ENCODE measurements at places on chromosomes 3 and 15.

DNA sequence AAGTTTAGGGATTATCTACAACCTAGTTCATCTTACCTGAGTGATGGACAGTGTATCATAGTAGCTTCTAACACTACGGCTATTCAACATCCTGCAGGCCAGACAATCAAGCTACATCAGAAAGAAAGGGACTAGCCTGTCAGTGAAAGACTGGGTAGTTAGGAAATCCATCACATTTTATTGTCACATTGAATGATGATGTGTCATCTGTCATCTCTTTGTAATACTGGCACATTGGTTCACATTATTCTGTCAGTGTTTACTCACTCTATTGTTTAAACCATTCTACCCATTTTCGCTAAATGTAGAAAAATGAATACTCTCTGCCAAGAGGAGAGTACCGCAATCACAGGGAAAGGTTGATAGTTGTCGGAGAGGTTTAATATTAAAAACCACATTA is 1155.8 kb downstream of the TUSC7 start:
- no peak for DNase-seq

DNA sequence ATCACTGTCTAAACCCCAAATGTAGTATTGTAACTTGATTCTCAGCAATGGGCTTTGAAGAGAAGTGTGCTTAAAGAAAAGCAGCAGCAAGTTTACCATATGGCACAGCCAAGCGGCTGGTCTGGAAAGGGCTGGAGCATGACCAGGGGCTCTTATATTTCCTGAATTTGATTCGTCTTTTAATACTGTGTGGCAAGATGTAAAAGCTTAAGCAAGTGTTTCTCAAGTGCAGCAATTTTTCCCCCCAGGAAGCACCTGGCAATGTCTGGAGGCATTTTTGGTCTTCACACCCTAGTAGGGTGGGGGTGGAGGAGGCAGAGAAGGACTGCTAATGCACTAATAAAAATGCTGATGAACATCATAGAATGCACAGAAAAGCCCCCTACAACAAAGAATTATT is 397.9 kb downstream of the NTRK3 start:
- DNase-seq = no peak

- peak; percentile 3 for DNase-seq
Measured at GRCh38 chr3:101069901-101070798, 76.9 kb upstream of the ABI3BP start.

DNA sequence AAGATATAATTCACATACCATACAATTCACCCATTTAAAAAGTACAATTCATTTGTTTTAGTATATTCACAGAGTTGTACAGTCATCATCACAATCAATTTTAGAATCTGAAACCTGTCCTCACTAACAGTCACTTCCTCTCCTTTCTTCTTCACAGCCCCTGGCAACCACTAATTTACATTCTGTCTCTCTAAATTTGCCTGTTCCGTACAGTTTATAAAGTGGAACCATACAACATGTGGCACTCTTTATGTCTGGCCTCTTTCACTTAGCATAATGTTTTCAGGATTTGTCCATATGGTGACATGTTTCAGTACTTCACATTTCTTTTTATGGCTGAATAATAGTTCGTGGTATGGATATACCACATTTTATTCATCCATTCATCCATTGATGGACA is 22.7 kb downstream of the ERICH6 start:
- DNase-seq = no peak

DNA sequence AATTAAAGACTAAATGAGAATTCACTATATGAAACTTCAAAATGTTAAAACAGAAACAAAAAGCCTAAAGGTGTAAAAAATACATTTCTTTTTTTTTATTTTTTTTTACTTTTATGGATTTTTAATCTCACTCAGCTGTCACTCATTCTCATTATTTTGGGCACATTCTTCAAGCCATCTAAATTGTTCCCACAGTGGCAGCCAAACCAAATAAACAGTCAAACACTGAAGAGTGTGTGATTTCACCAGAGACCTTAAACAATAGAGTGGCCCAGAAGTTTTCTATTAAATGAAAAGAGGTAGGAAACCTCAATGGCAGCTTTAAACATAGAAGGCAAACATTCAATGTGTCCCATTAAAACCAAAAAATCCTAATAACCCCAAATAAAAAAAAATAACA is 616.1 kb downstream of the OTOL1 start:
- no peak for DNase-seq

GRCh38 chr3:194990454-194991337 is 280.3 kb downstream of the XXYLT1 start:
- no peak for DNase-seq

DNA sequence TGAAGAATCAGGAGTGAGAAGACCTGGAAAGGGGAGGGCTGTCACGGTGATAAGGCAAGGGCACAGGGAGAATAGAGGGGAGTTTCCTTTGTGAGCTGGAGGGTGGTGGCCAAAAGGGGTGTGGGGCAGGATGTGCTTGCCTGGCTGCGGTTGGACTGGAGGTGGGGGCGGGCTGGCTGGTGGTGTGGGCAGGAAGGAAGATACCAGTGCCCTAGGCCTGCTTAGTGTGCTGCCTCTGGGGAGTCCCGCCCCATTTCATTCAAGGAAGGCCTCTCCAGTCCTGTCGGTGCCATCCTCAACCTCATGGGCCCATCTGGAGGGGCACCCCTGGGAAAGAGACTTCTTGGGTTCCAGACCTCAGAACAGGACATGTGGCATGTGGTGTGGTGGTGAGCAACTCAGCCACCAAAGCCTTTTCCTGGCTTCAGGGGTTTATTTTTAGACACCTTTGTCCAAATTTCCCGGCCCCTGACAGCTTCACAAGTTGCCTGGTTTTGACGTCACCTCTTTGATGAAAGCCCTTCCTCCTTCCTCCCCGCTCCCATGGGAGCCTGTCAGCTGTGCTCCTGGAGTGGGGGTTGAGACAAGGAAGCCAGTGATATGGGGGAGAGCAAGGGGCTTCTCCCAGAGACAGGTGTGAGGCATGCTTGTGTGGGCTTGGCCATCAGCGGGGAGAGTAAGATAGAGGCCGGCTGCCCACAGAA is 15.6 kb downstream of the TEX264 start:
- DNase-seq = peak; percentile 72

GRCh38 chr3:172595664-172596393 is 72.6 kb upstream of the TNFSF10 start:
- peak; percentile 24 for DNase-seq

DNA sequence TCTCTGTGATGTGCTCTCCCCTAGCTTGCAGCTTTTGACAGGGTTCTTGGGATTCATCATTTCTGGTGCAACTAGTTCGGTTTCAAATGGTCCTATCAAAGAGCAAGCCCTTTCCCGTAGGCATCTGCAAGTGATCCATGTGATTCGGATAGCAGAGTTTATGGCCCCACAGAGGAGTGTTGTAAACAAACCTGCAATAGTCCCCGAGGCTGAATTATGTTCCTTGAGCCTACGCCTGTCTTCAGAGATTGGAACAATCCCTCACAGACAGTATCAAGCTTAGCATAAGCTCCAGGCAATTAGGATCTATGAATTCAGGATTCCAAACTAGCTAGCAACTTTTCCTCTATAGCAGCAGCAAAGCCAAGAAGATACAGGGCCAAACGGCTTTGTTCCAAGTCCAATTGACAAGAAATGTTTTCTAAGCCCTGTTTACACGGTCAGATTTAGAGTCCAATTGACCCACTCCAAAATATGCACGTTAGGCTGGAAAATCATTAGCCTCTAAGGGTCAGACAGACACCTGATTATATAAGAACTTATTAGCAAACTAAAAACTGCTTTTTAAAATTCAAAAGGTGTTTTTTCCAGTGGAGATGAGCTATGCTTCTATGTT is 24.8 kb downstream of the LNP1 start:
- DNase-seq = no peak

GRCh38 chr3:188900421-188900951 is 271.3 kb upstream of the TPRG1 start:
- no peak for DNase-seq

DNA sequence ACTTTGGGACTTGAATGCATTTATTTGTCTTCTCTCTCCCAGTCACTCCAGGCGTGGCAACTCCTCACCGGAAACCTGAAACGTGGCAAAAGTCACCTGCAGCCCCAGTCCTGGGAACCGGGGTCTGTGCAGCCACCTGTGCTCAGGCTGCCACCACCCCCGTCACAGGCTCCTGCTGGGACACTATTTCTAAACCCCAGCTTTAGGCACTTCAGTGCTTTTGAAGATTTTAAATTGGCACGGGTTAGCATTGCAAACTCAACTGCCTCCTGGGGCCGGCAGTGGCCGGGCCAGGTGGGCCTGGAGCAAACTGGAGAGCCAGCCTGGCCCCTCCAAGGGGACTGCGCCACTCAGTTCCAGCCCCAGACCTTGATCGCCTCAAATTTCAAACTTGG is 146.7 kb upstream of the IQSEC1 start:
- DNase-seq = no peak

DNA sequence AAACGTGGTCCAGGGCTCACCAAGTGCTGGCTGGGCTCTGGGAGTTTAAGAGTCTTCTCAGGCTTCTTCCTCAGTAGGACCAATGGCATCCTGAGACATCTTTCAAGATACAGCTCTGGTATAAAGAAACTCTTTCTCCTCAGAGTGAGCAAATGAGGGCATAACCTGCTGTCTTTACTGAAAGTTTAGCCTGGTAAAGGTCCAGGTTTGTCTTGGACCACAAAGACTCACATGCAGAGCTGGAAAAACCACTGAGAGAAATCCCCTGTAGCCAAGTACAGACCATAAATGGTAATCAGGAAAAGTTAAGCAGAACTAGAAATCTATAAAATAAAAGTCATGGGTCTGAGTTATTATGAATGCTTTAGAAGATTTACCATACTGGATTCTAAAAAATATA is 23.1 kb downstream of the CD47 start:
- DNase-seq = no peak

- no peak for DNase-seq
Measured at GRCh38 chr3:52181543-52181942, 16.4 kb upstream of the ALAS1 start.

GRCh38 chr3:188607805-188608315 is 453.9 kb downstream of the LPP start:
- no peak for DNase-seq

DNA sequence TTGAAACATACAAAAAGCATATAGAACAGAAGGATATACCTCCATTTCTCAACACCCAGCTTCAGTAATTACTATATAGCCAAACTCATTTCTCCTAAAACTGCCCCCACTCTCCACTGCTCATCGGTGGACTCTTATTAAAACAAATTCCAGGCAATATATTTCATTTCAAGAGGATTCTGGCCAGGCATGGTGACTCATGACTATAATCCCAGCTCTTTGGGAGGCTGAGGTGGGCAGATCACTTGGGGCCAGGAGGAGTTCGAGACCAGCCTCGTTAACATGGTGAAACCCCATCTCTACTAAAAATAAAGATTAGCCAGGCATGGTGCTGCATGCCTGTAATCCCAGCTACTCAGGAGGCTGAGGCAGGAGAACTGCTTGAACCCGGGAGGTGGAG is 40.9 kb downstream of the SNX4 start:
- DNase-seq = no peak

GRCh38 chr15:70435872-70436271 is 327.5 kb downstream of the UACA start:
- DNase-seq = no peak

GRCh38 chr3:189355481-189356201 is 183.9 kb downstream of the TPRG1 start:
- peak; percentile 14 for DNase-seq

GRCh38 chr3:108088146-108088545 is 2.7 kb downstream of the CD47 start:
- DNase-seq = no peak

DNA sequence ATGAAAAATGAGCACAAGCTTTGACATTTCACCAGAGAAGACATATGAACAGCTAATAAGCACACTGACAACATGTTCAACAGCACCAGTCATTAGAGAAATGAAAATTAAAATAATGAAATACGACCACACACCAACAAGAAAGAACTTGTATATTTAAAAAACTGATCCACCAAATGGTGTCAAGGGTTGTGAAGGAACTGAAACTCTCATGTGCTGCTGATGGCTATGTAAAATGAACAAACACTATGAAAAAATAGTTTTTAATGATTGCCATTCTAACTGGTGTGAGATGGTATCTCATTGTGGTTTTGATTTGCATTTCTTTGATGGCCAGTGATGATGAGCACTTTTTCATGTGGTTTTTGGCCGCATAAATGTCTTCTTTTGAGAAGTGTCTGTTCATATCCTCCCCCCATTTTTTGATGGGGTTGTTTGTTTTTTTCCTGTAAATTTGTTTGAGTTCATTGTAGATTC is 193.8 kb downstream of the SCAPER start:
- DNase-seq = no peak

GRCh38 chr3:51687431-51688205 is 16.6 kb downstream of the TEX264 start:
- no peak for DNase-seq

- DNase-seq = no peak
Measured at GRCh38 chr15:47437491-47437890, 279.8 kb upstream of the SEMA6D start.

DNA sequence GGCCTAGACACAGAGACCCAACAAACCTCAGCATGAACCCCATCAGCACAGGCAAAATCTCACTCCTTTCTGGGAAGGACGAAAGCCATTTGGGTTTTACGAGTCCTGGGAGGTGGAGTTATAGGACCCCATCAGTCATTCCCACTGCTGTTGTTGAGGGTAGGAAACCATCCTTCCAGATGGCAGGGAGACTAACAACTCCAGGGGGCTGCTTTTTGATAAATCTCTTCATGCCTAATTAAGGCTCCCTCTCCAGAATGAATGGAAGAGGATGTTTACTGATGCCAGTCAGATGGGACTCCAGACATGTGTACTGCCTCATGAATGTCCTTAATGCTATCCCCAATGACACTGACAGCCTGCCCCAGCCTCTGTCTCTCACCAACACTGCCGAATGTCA is 75.3 kb downstream of the ST8SIA2 start:
- DNase-seq = no peak

GRCh38 chr15:67144609-67145311 is 79.4 kb downstream of the SMAD3 start:
- no peak for DNase-seq

DNA sequence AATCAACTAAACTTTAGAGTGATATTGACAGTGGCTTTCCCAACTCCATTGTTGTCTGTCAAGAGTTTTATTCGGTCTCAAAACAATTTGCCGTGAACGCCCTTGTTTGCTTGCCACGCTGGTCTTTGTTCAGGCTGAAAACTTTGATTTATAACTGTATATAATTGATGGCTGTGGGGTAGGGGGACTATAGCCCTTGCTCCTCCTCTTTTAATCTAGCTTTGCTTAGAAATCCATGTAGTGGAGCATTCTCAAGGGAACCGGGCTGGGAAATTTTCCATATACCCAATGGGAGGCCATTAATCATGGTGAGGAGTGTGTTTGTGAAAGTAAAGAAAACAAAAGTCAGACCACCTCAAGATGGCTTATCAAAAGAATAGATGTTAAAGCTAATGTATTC is 339.8 kb upstream of the RARB start:
- DNase-seq = no peak

DNA sequence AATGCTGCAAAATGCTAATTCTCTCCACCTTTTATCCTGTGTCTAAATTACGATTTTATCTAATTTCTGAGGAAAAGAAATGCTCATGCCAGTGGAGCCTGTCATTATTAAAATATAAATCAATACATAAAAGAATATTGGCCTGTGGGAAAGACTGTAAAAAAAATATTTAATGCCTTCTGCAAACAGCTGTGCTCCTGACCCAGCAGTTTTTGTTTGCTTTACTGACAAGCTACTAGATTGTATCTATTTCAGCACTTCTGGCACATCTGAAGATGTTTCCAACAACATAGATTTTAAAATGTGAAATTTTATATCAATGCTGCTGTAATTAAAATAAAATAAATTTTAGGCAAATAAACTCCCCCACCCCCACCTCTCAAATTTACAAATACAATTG is 493.6 kb upstream of the AGTR1 start:
- no peak for DNase-seq

Data from stimulated activated CD8-positive, alpha-beta memory T cell treated with anti-CD3 and anti-CD28 coated beads, Interleukin-12 subunit alpha, Interleukin-12 subunit beta, amount 100 ng/mL, for 1 hour (primary cell).